ENCODE measurements at places on chromosomes 12 and 14.

- DNase-seq: no peak
These were observed 696.0 kb downstream of the C12orf50 start for GRCh38 chr12:87332987-87333726.

DNA sequence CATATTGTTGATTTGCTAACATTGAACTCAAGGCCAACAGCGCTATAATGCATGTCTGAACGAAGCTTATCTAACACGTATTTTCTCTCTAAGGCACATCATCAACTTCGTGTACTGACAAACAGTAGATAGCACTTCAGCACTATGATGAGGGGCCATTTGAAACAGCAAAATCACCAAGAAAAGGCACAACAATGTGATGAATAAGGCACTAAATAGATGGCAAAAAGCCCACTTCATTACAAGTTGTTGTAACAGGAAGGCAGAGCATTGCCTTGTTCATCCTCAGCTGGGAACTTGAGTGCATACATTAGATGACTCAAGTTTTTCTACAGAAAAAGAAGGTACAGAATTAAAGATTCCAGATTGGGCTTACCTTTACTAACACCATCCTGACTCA is 75.2 kb downstream of the LIN7A start:
- DNase-seq: no peak

DNA sequence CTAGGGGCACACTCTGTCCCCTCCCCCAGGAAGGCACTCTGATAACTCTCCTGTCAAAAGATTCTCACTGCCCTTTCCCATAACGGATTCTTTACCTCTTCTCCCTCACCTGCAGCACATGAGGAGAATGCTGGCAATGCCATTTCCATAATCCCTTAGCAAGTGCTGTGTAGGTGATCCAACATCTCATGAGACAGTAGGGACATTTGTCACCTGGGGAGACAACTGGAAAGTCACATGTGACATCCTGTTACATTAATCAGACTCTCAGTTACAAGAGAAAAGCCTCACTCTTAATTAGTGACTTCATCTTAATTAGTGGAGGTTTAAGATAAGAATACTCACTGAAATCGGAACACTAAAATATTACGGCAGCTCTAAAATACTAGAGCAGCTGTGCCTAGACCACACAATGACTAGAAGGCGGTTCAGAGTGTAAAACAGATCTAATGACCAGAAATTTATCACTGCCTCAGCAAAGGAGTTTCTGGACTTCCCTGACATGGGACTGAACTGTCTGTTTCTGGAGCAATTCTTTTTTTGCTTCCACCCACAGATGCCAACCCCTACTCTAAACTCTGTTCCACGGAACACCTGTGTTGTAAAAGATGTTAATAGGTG is 75.1 kb downstream of the SPTSSA start:
- DNase-seq: no peak

GRCh38 chr12:45464699-45465098 is 248.8 kb downstream of the ANO6 start:
- DNase-seq: no peak

GRCh38 chr14:61891810-61892209 is 129.6 kb downstream of the SNAPC1 start:
- no peak for DNase-seq

GRCh38 chr14:95713596-95714371 is at the start of gene TCL1A:
TCL1A (minus strand) TSS chr14:95714125; CDS start chr14:95714066, 59 bp downstream.
- peak; percentile 61 for DNase-seq

- no peak for DNase-seq
These were observed 9.8 kb downstream of the SNX6 start for GRCh38 chr14:34620115-34620514.

GRCh38 chr12:96198965-96199364 is 4.8 kb downstream of the ELK3 start:
- DNase-seq: no peak

- no peak for DNase-seq
These were observed 162.6 kb downstream of the PPFIA2 start for GRCh38 chr12:81596558-81596957.

DNA sequence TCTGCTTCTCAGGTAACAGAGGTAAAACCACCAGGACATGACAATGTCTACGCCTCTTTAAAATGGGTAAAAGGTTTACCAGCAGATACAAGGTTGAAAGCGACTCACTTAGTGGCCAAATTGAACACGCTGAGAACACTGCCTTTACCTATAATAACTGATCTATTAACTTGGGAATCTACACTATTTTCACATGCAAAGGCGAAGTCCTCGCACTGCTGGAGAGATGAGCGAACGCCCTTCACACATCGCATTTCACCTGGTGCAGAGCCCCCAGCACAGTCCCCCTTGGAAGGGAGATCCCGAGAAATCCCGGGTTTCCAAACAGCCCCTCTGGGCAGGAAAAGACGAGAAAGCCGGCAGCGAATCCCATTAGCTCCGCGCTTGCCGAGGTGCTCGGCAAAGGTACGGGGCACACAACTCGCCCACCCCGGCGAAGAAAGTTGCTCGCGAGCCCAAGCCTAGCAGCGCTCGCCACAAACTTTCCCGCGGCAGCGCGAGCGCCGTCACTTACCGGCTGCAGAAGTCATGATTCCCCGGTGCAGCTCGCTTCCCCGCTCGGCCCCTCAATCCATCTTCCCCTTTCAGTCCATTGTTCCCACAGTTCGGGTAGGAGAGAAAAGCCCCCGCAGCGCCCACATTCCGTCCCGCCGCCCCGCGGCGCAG is 423 bp downstream of the FGD6 start:
- DNase-seq: peak; percentile 29

DNA sequence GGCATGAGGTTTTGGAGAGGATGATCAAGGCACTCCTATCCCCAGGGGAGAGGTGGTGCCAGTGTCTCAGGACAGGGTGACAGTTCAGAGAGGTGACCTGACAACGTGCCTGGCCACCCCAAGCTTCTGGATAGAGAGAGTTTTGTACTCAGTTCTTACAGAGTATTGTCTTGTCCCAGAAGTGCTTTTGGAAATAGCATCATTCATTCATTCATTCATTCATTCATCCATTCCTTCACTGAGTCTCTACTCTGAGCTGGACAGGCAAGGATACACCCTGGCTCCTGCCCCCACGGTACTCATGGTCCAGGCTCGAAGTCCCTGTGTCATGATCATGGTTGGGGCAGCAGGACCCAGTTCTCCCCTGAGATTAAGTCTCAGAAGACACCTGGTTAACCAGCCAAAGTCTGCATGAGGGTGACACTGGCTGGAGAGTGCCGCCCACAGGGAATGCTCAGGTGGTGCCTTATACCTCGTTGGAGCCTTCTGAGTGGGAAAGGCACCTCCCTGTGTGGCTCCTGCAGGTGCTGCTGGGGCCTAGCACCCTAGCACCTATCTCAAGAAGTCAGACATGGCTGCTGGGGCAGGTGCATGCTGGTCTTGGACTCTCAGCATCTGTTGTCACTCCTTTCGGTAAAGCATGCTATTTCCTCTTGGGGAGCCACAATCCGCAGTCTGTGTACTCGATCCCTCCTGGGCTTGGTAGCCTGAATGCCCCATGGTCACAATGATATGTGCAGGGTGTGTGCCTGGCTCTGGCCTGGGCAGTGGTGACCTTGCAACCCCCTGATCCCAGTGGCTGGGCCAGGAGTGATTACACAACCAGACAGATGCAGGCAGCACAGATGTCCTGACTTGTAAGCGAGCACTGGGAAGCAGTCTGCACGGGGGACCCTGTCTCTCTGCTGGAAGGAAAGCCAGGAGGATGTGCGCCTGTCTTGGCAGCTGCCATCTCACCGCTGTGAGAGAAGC is 57.8 kb downstream of the C14orf132 start:
- DNase-seq: no peak

- DNase-seq: no peak
These were observed 4.9 kb downstream of the CFAP73 start for GRCh38 chr12:113154351-113154973.

- DNase-seq: no peak
These were observed 41.3 kb downstream of the RAB3IP start for GRCh38 chr12:69779928-69780327.

- no peak for DNase-seq
These were observed 1017.4 kb downstream of the DIO2 start for GRCh38 chr14:79193689-79194477.

DNA sequence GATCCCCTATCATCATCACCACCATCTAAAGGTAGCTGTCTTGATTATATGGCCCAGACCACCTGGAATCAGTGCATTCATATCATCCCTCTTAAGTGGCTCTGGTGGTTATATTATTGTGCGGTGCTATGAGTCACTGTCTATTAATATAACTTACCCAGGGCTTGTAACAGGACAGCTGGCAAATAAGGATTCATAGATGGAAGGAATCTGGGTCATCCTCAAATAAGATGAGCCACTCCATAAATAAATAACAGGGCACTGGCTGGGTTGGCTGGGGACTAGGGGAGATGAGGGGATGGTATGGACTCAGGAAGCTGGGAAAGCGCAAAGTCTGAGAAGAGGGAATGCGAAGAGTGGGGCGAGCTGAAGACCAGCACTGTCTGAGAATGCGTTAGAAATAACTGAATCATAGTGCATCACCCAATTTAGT is 216.1 kb downstream of the NUAK1 start:
- no peak for DNase-seq

DNA sequence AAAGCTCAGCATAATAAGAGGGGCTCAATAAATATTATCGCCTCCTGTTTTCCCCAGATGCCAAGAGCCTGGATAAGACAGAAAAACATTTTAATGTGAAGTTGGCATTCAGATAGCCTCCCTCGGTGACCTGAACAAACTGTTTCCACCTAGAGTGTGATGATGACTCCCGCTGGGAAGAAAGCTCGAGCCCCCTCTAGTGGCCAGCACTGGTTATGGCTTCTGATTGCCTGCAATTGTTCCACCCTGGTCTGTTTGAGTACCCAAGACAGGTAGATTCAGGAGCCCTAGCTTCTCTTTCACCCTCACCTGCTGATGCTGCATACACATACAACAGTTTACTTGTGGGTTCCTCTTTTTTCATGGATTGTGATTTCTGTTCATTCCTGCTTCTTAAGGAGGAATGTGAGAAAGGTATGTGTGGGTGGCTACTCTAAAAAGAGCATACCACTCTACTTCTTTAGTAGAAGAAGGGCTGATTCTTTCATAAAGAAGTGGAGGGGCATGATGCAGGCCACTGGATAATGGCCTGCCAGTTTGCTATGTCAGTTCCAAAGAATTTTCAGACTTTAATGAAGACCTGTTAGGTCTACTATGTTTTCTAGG is 6.4 kb downstream of the ERG28 start:
- DNase-seq: peak; percentile 82

GRCh38 chr14:47763188-47763854 is 87.9 kb upstream of the MDGA2 start:
- no peak for DNase-seq

DNA sequence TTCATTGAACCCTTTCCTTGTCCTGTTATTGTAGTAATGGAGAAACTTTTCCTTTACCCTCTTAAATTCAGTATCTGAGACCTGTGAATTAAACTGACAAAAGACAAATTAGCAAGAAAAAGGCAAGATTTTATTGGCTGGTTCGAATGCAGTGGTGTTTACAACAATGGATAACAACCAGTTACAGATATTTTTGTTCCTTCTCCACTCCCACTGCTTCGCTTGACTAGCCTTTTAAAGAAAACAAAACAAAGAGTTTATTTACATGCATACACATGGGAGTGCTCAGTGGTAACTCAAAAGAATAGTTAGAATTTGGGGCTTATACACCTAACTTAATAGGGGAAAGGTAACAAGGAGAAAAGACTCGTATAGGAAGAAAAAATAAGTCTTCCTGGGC is 37.0 kb upstream of the HECTD1 start:
- no peak for DNase-seq

DNA sequence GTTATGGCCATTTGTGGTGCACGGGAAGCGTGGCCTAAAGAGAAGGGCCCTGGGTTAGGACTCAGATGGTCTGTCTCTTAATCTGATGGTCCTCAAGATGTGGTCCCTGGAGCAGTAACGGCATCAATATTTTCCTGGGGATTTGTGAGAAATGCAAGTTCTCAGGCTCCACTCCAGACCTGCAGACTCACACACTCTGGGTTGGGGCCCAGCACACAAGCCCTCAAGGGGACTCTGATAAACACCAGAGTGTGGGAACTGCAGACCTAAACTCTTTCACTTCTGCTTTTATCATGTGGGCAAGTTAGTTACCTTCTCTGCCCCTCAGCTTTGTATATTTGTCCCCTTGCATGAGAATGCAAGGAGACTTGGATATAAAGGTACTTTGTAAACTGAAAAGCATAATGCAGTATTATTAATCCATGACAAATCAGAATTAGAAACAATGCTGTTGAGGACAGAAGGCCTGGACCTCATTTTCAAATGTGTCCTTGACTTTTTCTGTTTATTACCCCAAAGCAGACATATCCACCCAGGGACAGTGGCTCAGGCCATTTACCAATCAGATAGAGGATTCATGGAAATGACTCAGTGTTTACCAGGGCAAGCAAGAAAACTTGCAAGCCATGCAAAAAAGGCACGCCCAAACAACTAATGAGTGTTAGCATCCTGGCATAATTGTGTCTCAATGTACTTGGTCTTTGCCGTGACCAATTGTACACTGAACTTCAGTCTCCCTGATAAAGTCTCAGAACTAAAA is 157.0 kb downstream of the ASCL1 start:
- no peak for DNase-seq

DNA sequence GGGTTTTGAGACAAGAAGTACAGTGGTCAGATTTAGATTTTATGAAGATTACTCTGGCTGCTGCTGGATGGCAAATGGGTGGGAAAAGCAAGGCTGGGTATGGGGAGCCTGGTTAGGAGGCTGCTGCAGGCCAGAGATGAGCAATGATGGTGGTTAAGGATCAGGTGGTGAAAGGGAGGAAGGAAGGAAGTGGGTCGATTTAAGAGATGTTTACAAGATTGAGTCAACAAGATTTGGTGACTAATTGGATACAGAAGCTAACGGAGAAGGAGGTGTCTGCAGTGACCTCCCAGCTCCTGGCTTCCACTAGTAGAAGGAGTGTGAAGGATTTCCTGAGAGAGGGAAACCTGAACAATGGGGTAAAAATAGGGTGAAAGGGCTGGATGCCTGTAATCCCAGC is 18.7 kb downstream of the NOS1 start:
- DNase-seq: no peak

- peak; percentile 94 for DNase-seq
These were observed 14.6 kb upstream of the NR4A1 start for GRCh38 chr12:52036587-52037171.

- DNase-seq: no peak
These were observed 300.1 kb downstream of the C12orf50 start for GRCh38 chr12:87728931-87729593.

DNA sequence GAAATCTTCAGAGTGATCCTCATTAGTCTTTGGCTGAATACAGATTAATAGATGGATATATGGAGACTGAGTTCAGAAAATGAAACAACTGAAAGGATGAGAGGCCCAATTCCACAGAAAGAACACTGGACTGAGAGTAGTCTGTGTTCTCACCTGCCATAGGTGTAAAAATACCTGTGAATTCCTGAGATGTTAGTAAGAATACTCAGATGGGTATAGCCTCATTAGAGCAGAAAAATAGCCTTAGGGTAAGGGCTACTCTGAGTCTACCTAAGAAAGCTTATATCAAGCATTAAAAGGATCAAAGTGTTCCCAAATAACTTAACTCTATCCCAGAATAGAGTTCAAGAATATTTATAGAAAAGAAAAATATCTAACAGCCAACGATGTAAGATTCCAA is 1510.3 kb upstream of the SEL1L start:
- no peak for DNase-seq

Data from CD4-positive, alpha-beta T cell treated with Interleukin-4 for 1 hour (primary cell).